ENCODE measurements at places on chromosomes 4 and X.

GRCh38 chr4:137923494-137923893 is 318.7 kb downstream of the SLC7A11 start:
- no peak for DNase-seq

- no peak for DNase-seq
Observed at GRCh38 chrX:57669961-57670360, 10.1 kb downstream of the NLRP2B start.

DNA sequence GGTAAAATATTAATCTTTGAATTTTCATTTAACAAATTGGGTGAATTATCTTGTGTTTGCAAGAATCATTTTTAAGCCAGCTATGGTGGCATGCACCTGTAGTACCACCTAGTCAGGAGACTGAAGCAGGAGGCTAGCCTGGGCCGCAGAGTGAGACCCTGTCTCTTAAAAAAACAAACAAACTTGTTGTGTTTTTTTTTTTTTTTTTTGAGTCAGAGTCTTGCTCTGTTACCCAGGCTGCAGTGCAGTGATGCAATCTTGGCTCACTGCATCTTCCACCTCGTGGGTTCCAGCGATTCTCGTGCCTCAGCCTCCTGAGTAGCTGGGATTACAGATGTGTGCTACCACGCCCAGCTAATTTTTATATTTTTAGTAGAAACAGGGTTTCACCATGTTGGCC is 2.2 kb downstream of the TXLNG start:
- no peak for DNase-seq

DNA sequence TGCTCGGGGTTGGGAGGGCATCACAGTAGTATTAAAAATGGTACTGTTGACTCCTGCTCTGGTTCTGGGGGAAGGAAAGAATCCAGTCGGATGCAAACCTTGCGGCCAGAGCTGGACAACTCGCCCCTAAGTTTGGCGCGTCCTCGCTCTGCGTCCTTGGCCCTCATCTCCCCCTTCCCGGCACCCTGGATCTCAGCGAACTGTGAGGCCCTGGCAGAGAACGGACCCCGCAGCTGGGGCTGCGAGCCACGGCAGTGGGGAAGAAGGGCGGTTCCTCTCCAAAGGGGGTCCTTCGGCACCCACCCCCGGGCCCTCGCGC is 14.0 kb downstream of the ARHGEF6 start:
- no peak for DNase-seq

- DNase-seq, result no peak
Observed at GRCh38 chr4:90127706-90128345, 632 bp downstream of the CCSER1 start.

- no peak for DNase-seq
Observed at GRCh38 chr4:107845681-107846080, 20.9 kb downstream of the SGMS2 start.

Data from activated T-cell treated with anti-CD3 and anti-CD28 coated beads for 1 hour (primary cell).